ENCODE measurements at places on chromosomes 13 and 19.

- no peak overlapping the region for H3K27ac ChIP-seq
- peaks cover 9% of the 10 kb centered on the region for H3K27me3 ChIP-seq
- H3K36me3 ChIP-seq: peaks cover 9% of the 10 kb centered on the region
- no peak for DNase-seq
- H3K4me1 ChIP-seq: peaks cover 14% of the 10 kb centered on the region
Observed at GRCh38 chr19:340620-341385, 3.8 kb downstream of the MIER2 start.

DNA sequence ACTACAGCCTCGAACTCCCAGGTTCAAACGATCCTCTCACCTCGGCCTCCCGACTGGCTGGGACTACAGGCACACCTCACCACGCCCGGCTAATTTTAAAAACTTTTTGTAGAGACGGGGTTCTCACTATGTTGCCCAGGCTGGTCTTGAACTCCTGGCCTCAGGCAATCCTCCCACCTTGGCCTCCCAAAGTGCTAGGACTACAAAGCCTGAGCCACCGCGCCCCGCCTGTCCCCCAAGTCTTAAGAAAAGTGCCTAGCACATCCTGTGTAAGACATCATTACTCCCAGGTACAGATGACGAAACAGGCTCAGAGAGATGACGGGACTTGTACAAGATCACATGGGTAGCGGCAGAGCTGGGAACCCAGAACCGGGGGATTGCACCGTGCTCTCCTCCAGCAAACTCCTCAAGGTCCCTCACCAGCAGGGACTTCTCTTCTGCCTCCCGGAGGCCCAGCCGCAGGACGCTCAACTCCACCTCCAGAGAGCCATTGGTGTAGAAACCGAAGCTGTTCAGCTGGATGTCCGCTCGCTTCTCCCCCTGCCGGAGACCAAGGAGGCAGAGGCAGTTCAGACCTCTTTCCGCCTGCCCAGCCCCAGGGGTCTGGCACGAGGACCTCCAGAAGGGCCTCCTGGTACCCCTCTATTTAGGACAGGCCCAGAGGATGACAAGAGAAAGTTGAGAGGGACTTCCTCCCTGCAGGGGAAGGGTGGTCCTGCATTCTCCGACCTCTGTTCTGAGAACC, 1.0 kb downstream of the GPR108 start:
- H3K4me3 ChIP-seq: peak overlapping the region; percentile 73
- H3K27ac ChIP-seq: peak overlapping the region; percentile 96
- peaks cover 18% of the 10 kb centered on the region for H3K27me3 ChIP-seq
- no peak for DNase-seq
- H3K4me1 ChIP-seq: peaks cover 21% of the 10 kb centered on the region

DNA sequence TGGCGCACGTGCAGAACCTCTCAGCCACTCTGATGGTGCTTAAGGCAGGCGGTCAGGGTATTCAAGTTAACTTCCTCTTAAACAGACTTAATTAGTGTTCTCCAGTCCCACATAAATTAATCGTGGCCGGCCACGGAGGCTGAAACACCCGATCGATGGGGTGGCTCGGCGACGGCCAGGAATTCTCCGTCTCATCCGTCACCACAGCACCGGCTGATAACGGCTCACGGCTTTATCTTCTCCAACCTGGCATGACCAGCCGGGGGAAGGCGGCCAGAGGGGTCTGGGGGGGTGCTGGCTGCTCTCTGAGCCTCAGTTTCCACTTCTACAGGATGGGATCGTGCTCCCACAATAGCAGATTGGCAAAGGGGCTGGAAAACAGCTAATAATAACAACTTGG, 32.6 kb upstream of the TCF3 start:
- H3K27me3 ChIP-seq: peaks cover 66% of the 10 kb centered on the region
- no peaks in the 10 kb centered on the region for H3K36me3 ChIP-seq
- H3K27ac ChIP-seq: no peak overlapping the region
- no peak for DNase-seq
- no peaks in the 10 kb centered on the region for H3K4me1 ChIP-seq
- no peak overlapping the region for H3K4me3 ChIP-seq

- no peaks in the 10 kb centered on the region for H3K27me3 ChIP-seq
- H3K36me3 ChIP-seq: no peaks in the 10 kb centered on the region
- no peak overlapping the region for H3K27ac ChIP-seq
- H3K4me3 ChIP-seq: no peak overlapping the region
Observed at GRCh38 chr13:32272021-32272683, 43.0 kb downstream of the ZAR1L start.

GRCh38 chr19:21848706-21849105, 12.7 kb upstream of the ZNF43 start:
- H3K4me1 ChIP-seq: peaks cover 7% of the 10 kb centered on the region
- no peak overlapping the region for H3K4me3 ChIP-seq
- peaks cover 24% of the 10 kb centered on the region for H3K36me3 ChIP-seq
- no peak overlapping the region for H3K27ac ChIP-seq
- DNase-seq: no peak

DNA sequence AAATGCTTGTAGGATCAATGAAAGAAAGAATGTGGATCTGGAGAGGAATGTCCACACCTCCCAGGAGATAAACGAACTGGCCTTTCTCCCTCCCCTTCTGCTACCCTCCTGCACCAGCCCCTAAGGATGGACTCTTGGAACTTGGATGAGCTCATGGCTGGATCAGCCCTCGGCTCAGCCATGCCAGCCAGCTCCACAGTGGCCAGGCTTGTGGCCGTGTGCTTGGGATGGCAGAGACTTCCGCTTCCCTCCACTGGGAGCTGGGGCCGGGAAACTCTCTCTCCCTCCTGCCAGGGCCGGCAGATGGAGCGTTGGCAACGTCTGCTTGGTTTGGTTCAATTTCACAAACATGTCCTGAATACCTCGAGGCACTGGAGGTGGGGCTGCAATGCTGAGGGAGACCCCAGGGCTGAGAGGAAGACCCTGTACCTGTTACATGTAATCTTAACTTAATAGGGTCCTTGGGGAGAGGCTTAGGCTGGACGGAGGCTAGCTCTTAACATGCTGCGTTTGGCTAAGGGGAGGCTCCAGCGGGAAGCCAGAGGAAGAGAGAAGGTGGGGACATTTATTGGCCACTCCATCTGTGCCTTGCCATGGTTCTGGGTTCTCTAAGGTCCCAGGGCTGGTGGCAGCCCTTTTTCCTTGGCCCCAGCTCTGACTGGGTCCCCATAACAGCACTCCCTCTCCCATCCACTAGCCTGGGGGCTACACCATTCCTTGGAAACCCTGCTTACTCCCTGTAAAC, 152.5 kb downstream of the IER2 start:
- H3K27ac ChIP-seq: no peak overlapping the region
- H3K4me1 ChIP-seq: no peaks in the 10 kb centered on the region
- peaks cover 27% of the 10 kb centered on the region for H3K27me3 ChIP-seq
- H3K36me3 ChIP-seq: no peaks in the 10 kb centered on the region
- H3K4me3 ChIP-seq: no peak overlapping the region

DNA sequence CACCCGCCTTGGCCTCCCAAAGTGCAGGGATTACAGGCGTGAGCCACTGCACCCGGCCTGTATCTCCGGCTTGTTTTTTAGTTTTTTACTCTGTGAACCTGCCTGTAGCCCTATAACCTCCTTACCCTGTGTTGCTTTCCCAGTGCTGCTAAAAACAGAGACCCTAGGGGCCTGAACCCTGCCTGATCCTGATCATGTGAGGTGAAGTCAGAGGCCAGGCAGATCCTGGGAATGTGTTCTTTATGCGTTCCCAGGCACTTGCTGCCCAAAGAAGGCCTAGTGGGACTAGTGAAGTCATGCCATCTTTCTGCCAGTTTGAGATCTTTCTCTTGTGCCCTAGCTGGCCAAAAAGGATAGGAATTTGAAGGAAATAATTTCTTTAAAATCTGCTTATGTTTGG, 4.6 kb downstream of the UBA2 start:
- H3K27ac ChIP-seq: no peak overlapping the region
- peaks cover 48% of the 10 kb centered on the region for H3K36me3 ChIP-seq
- no peak overlapping the region for H3K4me3 ChIP-seq

DNA sequence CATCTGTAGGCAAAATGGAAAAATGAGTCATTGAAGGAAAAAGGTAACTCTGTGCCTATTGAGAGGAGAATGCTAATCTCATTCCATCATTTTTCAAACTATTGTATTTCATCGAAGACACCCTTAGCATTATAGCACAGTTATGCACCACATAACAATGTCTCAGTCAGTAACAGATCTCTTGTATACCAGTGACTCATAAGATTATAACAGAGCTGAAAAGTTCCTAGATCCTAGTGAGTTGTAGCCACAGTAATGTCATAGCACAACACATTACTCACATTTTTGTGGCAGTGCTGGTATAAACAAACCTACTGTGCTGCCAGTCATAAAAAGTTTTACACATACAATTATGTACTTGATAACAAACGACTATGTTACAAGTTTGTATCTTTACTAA, 1077.6 kb downstream of the DIAPH3 start:
- DNase-seq: no peak
- no peaks in the 10 kb centered on the region for H3K27me3 ChIP-seq
- H3K36me3 ChIP-seq: no peaks in the 10 kb centered on the region
- no peak overlapping the region for H3K27ac ChIP-seq
- H3K4me1 ChIP-seq: no peaks in the 10 kb centered on the region

GRCh38 chr13:32548837-32549236, 10.2 kb upstream of the N4BP2L2 start:
- H3K36me3 ChIP-seq: no peaks in the 10 kb centered on the region
- no peak overlapping the region for H3K4me3 ChIP-seq
- no peaks in the 10 kb centered on the region for H3K4me1 ChIP-seq
- no peak overlapping the region for H3K27ac ChIP-seq
- DNase-seq: no peak
- no peaks in the 10 kb centered on the region for H3K27me3 ChIP-seq

DNA sequence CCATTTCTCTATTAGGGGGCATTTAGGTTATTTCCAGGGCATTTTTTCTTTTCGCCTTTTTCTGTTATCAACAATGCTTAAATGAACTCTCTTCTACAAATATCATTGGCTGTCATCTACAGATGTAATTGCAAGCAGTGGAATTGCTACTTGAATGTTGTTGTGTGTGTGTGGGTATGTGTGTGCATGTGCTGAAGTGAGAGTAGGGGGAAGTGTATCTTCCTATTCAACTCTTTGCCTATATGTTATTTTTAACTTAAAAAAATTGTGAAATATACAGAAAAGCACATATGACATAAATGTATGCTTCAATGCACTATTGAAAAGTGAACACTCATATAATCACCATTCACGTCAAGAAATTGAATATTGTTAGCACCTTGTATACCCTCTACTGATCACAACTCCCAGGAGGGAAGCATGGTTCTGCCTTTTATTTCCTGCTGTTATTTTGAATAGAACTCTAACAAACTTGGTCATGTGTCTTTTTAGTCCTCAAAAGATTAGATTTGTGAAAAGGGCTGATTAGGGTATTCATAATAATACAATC, 24.7 kb downstream of the WDFY2 start:
- DNase-seq: no peak
- H3K27me3 ChIP-seq: no peaks in the 10 kb centered on the region
- H3K27ac ChIP-seq: no peak overlapping the region
- H3K36me3 ChIP-seq: no peaks in the 10 kb centered on the region
- no peak overlapping the region for H3K4me3 ChIP-seq

GRCh38 chr19:46661735-46662592, 982 bp upstream of the DACT3 start:
- H3K27ac ChIP-seq: peak overlapping the region; percentile 91
- no peaks in the 10 kb centered on the region for H3K36me3 ChIP-seq
- H3K4me3 ChIP-seq: peak overlapping the region; percentile 58
- peak; percentile 74 for DNase-seq
- H3K4me1 ChIP-seq: peaks cover 9% of the 10 kb centered on the region
- peaks cover 31% of the 10 kb centered on the region for H3K27me3 ChIP-seq

GRCh38 chr19:14414926-14415690, 4.0 kb downstream of the DDX39A start:
- no peak overlapping the region for H3K4me3 ChIP-seq
- no peaks in the 10 kb centered on the region for H3K27me3 ChIP-seq
- peaks cover 15% of the 10 kb centered on the region for H3K4me1 ChIP-seq
- peaks cover 45% of the 10 kb centered on the region for H3K36me3 ChIP-seq
- no peak for DNase-seq
- H3K27ac ChIP-seq: no peak overlapping the region

GRCh38 chr19:5434351-5434917, 20.8 kb upstream of the ZNRF4 start:
- no peak for DNase-seq
- H3K4me3 ChIP-seq: no peak overlapping the region
- no peaks in the 10 kb centered on the region for H3K36me3 ChIP-seq
- no peak overlapping the region for H3K27ac ChIP-seq
- peaks cover 25% of the 10 kb centered on the region for H3K27me3 ChIP-seq
- H3K4me1 ChIP-seq: no peaks in the 10 kb centered on the region

- H3K27me3 ChIP-seq: no peaks in the 10 kb centered on the region
- no peak for DNase-seq
- peaks cover 38% of the 10 kb centered on the region for H3K4me1 ChIP-seq
- H3K4me3 ChIP-seq: peak overlapping the region; percentile 81
Observed at GRCh38 chr19:49592486-49593232, 1.7 kb downstream of the PRR12 start.

- H3K4me1 ChIP-seq: peaks cover 11% of the 10 kb centered on the region
- peak overlapping the region; percentile 48 for H3K4me3 ChIP-seq
- H3K36me3 ChIP-seq: no peaks in the 10 kb centered on the region
- peak overlapping the region; percentile 82 for H3K27ac ChIP-seq
Observed at GRCh38 chr19:38316477-38317067, 825 bp upstream of the YIF1B start.

DNA sequence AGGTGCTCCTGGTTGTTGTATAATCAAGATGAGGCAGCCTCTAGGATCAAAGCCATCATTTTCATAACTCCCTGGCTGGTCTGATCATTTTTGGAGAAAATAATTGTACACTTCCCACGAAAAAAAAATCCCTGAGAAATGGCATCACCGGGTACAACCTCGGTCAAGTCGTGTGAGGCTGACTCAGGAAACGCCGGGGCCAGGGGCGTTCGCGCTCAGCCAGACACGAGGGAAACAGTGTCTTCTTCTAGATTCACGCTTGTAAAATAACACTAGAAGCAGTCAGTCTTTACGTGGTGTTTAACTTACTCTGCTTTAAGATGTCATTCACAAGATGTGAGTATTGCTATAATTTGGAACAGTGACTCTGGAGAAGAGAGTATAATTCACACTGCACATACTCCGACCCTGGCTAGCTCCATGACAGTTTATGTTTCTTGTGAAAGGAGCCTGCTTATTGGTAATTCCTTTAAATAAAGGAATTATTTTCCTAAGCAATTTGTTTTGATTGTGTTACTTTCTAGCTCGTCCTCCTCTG, 109.0 kb upstream of the SOX1 start:
- no peaks in the 10 kb centered on the region for H3K4me1 ChIP-seq
- no peaks in the 10 kb centered on the region for H3K27me3 ChIP-seq
- no peak for DNase-seq
- no peak overlapping the region for H3K4me3 ChIP-seq

GRCh38 chr13:49063497-49063896, 87.8 kb downstream of the FNDC3A start:
- no peak for DNase-seq
- no peaks in the 10 kb centered on the region for H3K4me1 ChIP-seq

GRCh38 chr19:55256562-55257460, 2.0 kb downstream of the PPP6R1 start:
- DNase-seq: no peak
- peak overlapping the region; percentile 92 for H3K4me3 ChIP-seq
- no peaks in the 10 kb centered on the region for H3K27me3 ChIP-seq
- peaks cover 4% of the 10 kb centered on the region for H3K36me3 ChIP-seq
- peaks cover 72% of the 10 kb centered on the region for H3K4me1 ChIP-seq
- H3K27ac ChIP-seq: peak overlapping the region; percentile 99

GRCh38 chr19:11261971-11262839, at the start of gene DOCK6:
TSS of gene DOCK6 (minus strand) at chr19:11262524. CDS start at chr19:11262440, 84 bp downstream.
- no peak for DNase-seq
- peaks cover 62% of the 10 kb centered on the region for H3K27me3 ChIP-seq
- H3K4me3 ChIP-seq: peak within 1 kb of the TSS; percentile 34
- no peaks in the 10 kb centered on the region for H3K4me1 ChIP-seq

- no peaks in the 10 kb centered on the region for H3K36me3 ChIP-seq
- peaks cover 5% of the 10 kb centered on the region for H3K4me1 ChIP-seq
- H3K27me3 ChIP-seq: peaks cover 56% of the 10 kb centered on the region
- H3K27ac ChIP-seq: no peak overlapping the region
Observed at GRCh38 chr19:38736036-38736412, 8.2 kb downstream of the CAPN12 start.
